Mammary epithelial cell (primary cell): ENCODE measurements at places on chromosomes 4 and X.
A peak's percentile ranks its signal among the peaks of the same experiment; 100 is the strongest.

DNA sequence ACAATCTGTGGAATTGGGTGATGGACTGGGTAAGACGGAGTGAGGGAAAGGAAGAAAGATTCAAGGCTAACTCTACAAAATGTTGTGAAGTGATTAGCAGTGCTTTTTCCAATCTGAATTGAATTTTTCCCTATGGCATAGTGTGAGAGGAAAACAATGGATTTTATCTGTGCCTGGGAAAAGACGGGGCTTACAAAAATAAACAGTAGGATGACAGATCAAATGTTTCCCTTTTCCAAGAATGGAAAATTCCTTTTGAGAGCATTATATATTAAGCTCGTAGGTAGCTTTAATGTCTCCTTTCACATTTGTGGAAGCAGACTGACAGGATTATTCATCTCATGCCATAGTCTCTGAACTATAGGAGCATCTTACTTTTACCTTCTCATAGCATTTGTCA, 27.8 kb downstream of the ATP11C start:
- DNase-seq, result no peak

DNA sequence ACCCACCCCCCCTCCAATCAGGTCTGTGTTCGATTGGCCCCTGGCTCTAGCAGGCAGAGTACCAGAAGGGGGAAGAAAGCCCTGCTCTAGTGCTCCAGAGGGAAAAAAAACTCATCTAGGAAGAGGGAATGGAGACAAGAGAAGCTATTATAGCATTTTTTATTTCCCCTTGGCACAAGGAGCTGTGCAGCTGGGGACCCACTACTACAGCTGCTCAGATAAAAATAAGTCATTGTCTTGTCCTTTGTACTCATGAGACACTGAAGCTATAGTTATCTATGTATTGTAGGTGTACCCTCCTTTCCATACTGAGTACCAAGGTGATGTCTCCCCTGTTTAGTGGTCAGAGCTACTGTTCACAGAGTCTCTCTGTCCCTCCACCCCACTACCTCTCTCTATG, 14.3 kb downstream of the CCDC160 start:
- no peak for DNase-seq

DNA sequence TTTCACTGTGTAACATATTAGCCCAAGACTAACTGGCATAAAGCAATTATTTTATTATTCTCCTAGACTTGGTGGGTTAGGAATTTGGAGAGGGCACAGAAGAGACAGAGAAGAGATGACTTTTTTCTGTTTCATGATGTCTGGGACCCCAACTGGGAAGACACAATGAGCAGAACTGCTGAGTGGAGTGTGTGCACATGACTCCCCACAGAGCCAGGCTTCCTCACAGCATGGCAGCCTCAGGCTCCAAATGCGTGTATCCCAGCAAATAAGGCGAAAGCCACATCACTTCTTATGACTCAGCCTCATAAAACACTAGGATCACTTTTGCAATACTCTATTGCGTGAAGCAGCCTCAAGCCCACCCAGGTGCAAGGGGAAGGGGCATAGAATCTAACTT, 68.4 kb downstream of the MFAP3L start:
- DNase-seq, result no peak

- no peak for DNase-seq
These were observed 109.9 kb upstream of the DUSP21 start for GRCh38 chrX:44733931-44734330.

- peak; percentile 25 for DNase-seq
These were observed 21.0 kb downstream of the S100G start for GRCh38 chrX:16671005-16671404.

- no peak for DNase-seq
These were observed 1.2 kb downstream of the ELF2 start for GRCh38 chr4:139175646-139176301.

GRCh38 chr4:44652002-44652401, 577 bp upstream of the YIPF7 start:
- DNase-seq, result no peak

GRCh38 chr4:10201381-10202223, 85.0 kb upstream of the WDR1 start:
- DNase-seq, result peak; percentile 23

GRCh38 chr4:145735827-145736226, 55.9 kb downstream of the C4orf51 start:
- no peak for DNase-seq

DNA sequence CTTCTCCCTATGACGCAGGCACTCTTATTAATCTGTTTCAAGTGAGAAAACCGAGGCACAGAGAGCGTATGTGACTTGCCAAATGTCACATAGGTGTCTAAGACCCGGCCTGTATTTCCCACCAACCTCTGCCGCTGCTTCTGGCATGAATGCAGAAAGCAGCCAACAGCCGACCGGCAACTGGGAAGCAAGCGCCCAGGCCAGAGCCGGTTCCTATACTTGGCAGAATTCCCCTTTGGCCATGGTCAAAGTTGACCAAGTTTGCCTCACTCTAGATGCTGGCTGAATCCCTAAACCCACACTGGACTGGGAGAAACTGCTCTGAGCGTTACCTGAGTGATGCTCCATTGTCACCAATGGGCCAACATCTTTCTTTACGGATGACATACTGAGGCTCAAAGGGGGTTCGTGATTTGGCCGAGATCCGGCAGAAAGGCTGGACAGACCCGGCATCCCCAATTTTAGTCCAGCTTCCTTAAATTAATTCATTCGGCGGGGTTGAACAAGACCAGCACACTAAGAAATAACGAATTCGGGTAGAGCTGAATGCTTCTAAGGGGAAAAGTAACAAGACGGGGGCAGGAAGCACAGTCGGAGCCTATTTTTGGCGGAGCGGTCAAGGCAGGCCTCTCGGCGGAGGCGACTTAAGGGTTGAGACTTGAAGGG, 11.2 kb downstream of the MSX1 start:
- DNase-seq, result no peak

DNA sequence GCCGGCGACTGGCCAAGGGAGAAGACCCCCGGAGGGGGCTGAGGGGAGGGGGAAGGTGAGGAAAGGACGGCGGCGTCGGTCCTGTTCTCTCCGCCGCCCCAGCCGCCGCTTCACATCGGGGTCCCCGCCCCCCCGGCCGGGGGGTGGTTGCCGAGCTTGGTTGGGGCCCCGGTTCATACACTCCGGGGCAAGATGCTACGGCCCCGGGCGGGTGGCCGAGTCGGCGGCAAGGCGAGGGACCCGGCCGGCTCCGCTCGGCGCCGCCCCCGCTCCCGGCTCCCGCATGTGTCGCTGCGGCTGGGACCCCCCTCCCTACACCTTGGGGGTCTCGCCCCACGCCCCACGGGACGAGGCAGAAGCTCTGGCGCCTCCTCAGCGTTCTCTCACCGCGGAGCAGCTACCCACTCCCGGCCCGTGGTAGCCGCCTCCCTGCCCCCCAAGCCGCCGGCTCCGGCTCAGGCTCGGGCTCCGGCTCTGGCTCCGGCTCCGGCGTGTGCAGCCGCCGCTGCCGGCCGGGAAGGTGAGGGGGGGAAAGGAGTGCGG, 461 bp downstream of the FBXW7 start:
- DNase-seq, result no peak

DNA sequence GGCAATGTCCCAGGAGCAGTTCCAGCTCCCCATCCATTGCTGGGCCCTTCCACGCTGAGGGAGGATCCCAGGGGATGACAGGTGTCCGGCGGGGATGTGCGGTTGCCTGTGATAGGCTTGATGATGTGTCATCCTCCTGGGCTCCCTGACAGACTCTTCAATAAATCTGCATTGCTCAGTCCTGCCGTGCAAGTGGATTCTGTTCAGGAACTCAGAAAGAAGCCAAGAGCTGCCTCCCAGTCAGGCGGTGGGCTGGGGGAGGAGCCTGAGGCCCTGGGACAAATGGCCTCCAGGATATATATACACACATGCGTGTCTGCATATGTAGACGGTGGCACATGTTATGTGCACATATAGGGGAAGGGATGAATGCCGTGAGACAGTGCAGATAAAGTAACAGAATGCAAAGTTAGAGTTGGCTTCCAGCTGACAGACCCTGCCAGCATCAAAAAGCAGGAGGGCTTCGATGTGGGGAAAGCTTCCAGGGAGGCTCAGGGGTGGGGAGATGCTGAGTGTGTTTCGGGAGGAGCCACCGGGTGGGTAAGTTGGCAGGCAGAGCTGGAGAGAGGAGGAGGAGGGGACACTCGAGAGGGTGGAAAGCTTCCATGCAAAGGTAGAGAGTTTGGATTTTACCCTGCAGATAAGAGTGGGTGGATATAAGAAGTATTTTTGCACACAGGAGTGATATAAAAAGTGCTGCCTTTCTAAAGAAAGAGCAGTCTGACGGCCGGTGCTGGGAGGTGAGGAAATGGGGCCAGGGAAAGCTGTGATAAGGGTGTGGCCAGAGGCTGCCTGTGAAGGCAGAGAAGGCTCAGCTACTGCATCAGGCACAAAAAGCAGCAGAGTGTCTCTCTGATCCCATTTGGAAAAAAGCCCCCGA, 28.5 kb upstream of the CRMP1 start:
- no peak for DNase-seq

- no peak for DNase-seq
These were observed 280.7 kb downstream of the BCOR start for GRCh38 chrX:39816871-39817731.

DNA sequence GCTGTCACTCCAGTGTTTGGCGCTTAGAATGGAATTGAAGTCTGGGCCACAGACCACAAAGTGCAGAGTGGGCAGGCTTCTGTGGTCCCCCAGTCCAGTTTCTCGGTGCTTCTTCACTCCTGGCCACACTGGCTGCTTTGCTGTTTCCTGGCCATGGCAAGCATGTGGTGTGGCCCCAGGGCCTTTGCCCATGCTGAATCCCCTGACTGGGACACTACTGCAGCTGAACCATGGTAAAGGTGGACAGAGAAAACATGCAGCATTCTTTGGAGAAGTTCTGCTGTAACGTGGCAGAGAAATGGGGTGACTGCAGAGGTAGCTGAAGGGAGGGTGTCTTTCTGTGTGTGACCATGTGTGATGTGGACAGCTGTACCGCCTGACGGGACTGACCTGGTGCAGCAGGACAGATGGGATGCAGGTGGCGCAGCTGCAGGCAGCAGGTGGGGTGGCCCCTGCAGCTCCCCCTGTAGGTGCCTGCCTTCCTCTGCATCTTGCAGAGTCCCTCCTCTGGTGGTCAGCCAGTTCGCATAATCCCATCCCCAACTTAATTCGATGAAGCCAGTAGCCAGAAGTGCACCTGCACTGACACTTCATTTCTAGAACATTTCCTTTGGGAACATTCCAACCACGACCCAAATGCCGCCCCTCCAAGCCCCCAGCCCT, 13.2 kb upstream of the S100P start:
- no peak for DNase-seq

DNA sequence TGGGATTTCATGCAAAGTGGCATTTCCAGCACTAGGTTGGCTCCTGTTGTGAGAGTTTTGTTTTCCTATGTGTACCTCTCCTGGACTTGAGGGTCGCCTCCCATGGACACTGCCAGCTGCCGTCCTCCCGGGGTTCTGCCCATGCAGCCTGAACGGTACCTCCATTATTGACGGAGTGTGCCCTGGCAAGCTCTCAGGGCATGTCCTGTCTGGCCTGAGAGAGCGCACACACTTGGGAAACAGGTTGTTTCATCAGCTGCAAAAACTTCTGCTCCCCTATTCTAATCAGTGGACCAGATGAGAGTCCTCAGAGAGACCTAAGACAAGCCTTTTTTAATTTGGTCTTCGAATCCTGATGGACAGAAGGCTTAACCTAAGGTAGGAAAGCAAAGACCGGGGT, 56.6 kb upstream of the HOPX start:
- peak; percentile 35 for DNase-seq

DNA sequence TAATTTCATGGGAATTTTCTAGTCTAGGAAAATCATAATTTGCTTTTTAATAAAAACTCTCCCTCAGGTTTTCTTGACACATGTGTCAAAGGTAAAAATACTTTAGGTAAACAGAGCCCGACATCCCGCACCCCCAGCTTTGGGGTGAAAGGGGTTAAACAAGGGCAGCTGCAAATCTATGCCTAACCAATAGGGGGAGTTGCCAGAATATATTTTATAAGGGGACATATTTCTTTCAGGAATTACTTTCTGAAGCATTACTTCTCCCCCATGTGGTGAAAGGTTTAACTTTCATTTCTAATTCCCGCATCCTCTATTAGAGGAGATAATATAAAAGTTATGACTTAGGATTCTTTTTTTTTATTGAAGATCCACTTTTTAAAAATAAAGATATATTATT, 53.9 kb upstream of the HEPH start:
- peak; percentile 6 for DNase-seq

DNA sequence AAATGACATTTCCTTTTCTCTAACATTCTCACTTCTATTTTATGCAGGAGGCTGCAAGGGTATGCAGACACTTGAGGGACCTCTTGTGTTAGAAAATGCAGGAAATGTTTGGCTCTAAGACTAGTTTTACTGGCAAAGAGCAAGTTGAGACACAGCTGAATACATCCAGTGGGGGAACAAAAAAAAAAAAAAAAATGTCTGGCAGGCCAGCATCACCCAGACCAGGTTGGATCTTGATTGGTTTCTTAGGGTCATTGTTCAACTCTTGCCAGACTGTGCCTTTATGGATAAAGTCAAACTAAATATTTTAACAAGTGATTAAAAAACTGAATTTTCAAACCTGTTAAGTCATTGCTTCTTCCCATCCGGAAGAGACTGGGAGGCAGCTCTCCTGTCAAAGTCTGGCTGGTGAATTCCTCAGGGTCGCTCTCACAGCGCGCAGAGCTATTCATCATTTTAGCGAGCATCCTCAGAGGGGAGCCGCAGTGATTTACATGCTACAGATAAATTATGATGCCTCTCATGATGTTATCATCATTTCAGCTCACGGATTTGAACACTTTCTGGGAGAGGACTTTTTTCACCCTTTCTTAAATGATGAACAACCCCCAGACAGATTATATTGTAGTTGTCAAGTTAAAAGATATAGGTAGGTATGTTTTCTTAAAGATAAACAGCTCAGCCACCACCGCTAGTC, 23.6 kb upstream of the PACRGL start:
- no peak for DNase-seq

- no peak for DNase-seq
These were observed at the start of gene ADRA2C for GRCh38 chr4:3766036-3766784. Gene ADRA2C (plus strand): TSS chr4:3766385. CDS start chr4:3766607, 222 bp downstream.

DNA sequence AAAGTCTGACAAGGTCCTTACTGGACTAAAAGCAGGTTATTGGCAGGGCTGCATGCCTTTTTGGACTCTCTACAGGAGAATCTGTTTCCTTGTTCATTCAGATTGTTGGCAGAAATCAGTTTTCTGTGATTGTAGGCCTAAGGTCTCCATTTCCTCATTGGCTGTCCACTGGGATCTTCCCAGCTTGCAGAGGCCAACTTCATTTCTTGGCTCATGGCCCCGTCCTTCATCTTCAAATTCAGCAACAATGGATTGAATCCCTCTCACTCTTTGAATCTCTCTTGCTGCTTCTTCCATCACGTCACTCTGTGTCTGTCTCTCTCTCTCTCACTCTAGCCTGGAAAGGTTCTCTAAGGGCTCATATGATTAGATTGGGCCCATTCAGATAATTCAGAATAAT, 14.9 kb upstream of the GLUD2 start:
- no peak for DNase-seq

GRCh38 chrX:6909396-6909795, 238.1 kb upstream of the STS start:
- no peak for DNase-seq

DNA sequence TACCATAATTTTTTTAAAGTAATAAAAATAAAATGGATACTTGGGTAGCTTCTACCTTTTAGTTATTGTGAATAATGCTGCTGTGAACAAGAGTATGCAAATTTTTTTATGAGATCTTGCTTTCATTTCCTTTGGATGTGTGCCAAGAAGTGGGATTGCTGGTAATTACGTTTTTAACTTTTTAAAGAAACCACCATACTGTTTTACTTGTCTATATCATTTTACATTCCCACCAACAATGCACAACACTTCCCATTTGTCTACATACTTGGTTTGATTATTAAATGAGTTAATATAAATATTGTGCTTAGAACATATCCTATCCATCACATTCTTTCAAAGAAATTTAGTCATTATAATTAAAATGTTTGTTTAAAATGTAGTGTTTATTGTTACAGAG, 3.9 kb upstream of the SULT1B1 start:
- DNase-seq, result no peak
